CD4-positive, alpha-beta T cell treated with Interleukin-4 for 1 hour (primary cell): ENCODE measurements at places on chromosomes 2 and 18.
A peak's percentile ranks its signal among the peaks of the same experiment; 100 is the strongest.

DNA sequence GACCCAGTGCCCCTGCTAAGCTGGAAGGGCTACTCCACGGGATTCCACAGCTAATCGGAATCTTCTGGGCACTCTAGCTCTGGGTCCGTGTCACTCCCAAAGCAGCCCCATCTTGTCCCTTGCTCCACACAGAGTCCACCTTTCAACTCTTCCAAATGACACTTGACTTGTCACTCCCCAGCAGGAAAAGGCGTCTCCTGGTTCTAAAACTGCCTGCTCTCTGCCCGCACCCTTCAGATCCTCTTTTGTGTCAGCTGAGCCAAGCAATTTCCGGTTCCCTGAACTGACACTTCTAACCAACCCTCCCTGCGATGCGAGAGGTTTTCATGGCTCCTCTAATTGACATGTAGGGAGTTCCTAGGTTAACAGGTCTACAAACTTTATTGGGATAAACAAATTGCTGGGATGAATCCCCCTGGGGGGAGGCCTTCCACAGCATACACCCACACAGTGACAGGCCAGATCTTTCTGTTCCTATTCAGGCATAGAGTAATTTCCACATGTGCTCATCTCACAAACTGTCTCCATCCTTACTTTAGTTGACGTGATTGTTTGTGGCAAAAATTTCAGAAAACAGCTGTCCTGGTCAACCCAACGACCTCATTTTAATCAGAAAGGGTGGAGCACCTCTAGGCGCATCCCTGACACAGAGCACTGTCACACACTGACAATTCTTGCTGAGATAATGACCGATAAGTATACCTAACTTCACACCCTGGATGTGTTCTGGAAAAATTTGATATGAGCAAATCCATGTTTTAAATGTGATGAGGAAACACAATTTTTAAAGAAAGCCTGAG lies 104.9 kb downstream of the RBMS1 start:
- DNase-seq, result peak; percentile 56

DNA sequence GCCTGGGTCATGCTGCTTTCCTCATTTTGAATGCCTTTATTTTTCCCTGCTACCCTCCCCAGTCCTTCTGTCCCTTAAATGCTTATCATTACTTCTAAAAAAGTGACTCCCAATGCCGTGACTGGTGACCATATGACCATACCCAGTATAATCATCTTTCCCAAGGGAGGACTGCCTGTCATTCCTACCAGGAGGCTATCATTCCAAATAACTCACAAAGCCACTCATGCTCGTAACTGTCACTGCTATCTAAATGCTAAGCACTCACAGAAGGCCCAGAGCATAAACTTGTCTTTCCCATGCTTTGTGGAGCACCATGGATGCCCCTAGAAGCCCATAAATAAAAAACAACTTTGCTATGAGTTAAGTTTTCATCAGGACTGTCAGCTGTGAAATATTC lies 38.7 kb upstream of the CREB1 start:
- DNase-seq, result no peak

GRCh38 chr2:151437630-151438029 lies 27.9 kb downstream of the RIF1 start:
- no peak for DNase-seq

GRCh38 chr2:36361396-36361795 lies 5.8 kb downstream of the CRIM1 start:
- DNase-seq, result no peak

DNA sequence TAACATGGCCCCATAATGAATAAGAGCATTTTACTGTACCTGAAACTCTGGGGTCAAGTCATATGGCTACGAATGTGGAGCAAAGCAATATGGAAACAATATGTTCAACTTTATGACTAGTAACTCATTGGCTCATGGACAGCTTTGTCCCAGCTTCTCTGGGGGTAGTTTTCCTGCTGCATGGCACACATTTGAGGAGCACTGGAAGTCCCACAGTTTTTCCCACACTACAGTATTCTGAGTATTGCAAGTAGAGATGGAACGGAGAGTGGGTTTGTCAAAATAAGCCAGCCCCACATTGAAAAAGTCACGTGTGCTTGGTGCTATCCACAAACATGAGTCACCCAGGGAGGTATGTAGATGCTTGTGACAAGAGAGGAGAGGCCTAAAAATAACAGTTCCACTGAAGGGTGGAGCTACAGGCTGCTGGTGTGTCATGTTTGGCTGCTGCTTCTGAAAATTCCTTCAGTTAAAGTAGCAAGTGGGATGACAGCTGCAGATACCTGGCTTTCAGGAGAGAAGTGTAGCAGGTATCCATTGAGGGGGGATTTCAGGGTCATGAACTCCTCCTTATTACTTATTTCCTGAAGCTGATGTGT lies 48.2 kb upstream of the CTAGE1 start:
- DNase-seq, result peak; percentile 51

DNA sequence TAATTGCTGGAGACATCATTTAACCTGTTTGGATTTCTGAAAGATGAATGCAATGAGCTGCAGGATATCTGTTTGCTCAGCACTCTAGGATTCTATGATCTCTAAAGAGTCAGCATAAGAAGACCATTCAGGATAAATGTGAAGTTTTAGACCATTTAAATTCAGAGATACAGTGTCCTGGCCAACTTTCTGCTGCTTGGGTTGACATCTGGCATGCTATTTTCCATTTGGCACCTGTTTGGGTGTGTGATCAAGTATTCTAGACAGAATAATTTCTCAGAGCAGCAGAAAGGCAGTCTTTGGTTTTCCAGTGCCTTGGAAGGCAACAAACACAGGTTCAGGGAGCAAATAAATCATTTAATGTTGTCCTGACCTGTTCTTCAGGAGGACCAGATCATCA lies 144.8 kb upstream of the NDUFV2 start:
- no peak for DNase-seq

DNA sequence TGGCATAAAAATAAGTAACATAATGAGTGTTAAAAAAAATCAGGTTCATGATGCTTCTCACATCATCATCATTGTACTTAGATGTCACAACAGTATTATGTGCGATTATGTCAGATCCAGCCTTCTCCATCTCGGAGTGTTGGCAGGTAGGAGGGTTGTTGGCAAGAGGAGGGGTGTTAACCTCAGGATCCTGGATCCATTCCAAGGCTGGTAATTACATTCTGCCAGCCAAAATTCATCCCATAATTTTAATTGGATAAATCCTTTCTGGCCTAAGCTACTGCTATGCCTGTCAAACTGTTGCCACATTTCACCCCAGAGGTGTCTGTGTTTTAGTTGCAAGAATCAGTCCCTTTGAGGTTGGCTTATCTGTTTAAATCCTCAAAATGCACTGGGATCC lies 891 bp upstream of the FTCDNL1 start:
- DNase-seq, result no peak

- DNase-seq, result no peak
Measured at GRCh38 chr18:75134611-75134975, 74.3 kb downstream of the PTGR3 start.

DNA sequence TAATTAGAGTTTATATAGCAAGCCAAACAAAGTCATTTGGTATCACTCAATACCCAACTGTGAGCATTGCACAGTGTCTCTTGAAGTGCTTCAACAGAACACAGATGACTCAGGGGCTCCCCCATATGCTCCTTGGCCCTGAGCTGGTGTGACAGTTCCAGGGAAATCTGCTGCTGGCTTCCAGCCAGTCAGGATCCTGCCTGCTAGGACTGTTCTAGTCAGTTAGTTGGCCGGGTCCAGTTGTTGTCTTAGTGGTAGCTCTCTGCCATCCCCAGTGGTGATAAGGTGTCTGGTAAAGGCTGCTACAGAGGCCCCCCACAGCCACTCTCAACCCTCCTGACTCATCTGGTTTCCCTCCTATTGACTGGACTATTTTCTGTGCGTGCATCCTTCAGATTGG lies 100.3 kb downstream of the IRS1 start:
- DNase-seq, result no peak

DNA sequence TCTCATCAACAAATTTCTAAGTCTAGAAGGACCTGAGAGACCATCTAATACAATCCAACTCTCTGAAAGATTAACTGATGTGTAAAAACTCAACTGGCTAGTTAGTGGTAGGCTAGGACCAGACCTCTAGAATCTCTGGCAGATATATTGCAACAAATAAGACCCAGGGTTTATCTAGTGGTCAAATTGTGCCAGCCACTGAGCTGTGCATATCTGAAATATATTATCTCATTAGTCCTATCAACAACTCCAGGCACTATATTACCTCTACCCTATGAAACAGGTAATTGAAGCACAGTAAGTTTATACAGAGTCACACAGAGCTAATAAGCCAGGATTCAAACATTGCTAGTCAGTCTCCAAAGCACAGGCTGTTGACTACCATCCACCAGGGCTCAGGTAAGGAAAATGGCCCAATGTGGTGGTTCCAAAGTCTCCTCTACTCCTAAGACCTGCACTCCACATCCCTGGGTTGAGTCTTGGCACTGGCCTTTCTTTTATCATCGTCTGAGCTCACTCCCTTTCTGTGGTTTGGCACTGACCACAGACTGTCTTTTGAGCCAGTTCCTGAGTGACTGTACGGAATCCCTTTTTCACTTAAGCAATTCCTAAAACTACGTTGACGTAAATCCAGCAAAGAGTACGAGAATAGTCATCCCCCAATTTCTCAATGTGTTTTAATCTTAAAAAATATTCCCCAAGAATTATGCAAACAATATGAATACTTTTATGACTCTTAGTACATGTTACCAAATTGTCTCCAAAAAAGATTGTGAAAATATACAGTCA lies 11.9 kb upstream of the PID1 start:
- peak; percentile 69 for DNase-seq

GRCh38 chr2:120887320-120887697 lies 151.6 kb downstream of the GLI2 start:
- no peak for DNase-seq

GRCh38 chr2:232779934-232780333 lies 3.6 kb upstream of the KCNJ13 start:
- no peak for DNase-seq

DNA sequence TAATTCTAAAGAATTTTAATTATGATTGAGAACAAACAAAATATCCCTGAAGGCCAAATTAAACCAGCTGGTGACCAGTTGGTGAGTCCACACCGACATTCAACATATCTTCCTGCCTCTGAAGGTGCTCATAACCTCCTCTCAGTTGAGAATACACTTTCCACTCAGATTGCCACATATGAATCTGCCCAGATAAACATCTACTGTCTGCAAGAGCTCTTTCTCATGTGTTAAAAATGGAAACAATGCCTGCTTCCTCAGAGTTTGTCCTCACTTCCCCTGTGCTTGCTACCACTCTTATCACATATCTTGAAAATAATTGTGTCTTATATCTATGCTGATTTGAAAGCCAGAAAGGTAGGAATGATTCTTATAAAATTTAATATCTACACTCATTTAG lies 177.7 kb upstream of the GULP1 start:
- no peak for DNase-seq

DNA sequence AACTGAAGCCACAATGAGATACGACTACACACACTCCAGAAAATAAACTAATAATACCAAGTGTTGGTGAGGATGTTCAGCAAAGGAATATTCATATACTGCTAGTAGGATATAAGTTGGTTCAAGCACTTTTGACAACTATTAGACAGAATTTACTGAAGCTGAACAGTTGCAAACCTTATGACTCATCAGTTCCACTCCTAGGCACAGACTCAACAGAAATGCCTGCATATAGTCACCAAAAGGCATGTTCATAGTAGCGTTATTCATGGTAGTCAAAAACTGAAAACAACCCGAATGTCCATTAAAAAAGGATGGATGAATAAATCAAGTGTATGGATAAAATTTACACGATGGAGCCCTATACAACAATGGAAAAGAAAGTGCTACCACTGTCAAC lies 232.0 kb downstream of the ANAPC1 start:
- no peak for DNase-seq

- peak; percentile 30 for DNase-seq
Measured at GRCh38 chr18:23237524-23238151, 102.4 kb downstream of the CABLES1 start.

DNA sequence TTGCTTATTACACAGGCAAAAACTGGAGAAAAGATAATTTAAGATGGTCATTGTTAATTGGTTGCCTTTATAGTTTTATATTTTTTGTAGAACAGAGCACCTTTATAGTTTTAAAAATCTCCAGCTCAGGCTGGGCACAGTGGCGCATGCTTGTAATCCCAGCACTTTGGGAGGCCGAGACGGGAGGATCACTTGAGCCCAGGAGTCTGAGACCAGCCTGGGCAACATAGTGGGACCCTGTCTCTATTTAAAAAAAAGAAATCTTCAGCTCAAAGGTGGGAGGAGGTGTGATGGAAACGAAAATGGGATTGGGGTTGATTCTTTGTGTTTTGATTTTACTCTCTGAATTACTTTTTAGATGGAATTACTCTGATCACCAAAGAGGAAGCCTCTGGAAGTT lies 85.4 kb downstream of the XRCC5 start:
- no peak for DNase-seq

- DNase-seq, result no peak
Measured at GRCh38 chr2:138601458-138602165, 100.0 kb downstream of the SPOPL start.

DNA sequence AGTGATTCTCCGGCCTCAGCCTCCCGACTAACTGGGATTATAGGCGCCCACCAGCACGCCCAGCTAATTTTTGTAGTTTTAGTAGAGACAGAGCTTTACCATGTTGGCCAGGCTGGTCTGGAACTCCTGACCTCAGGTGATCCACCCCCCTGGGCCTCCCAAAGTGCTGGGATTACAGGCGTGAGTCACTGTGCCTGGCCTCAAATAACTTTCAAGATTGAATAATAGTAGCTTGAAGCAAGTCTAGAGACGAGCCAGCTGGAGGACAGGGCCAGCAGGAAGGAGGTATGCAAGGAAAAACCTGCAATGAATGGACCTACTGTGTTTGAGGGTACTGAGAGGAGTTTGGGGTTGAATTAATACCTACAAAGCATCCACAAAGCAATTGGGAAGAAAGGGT lies 87.5 kb downstream of the MSH2 start:
- DNase-seq, result no peak

DNA sequence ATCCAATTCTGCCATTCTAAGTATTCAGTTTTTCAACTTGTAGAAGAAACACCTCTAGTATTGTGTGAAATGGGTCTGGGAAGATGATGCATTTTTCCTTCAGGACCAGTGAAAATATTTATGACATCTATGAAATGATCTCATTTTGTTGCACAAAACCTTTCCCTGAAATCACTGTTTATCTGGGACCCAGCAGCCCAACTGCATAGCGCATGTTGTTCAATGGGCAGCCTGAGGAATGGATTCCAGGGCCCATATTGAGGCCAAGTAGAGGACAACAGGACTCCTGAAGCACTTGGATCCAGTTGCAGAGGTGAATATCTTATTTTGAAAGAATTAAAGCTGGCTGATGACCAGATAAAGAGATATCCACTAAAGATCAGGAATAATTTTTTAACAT lies 7.3 kb downstream of the RBMS1 start:
- no peak for DNase-seq

DNA sequence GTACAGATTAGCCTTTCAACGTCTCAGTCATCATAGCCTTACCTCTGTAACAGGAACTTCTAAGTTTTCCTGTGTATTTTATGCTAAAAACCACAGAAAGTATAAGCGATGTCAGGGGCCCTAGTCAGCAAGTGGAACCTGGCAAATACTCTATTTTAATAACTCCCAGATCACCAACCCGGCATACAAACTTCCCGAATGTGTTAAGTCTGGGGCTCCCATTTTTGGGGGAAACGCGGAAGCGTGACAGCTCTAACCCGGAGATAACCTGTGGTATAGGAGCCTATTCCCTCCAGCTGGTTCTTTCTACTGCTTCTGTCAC lies 574 bp downstream of the NIFK start:
- DNase-seq, result no peak

GRCh38 chr2:65214843-65215242 lies 12.8 kb upstream of the ACTR2 start:
- DNase-seq, result no peak

GRCh38 chr2:71813807-71814470 lies 333.7 kb downstream of the CYP26B1 start:
- DNase-seq, result no peak
